ENCODE measurements at places on chromosomes 2 and 18.

- DNase-seq = no peak
Observed at GRCh38 chr18:8299054-8299980, 309.9 kb upstream of the RAB12 start.

- DNase-seq = no peak
Observed at GRCh38 chr2:203394519-203395227, 66.5 kb downstream of the ABI2 start.

GRCh38 chr2:186255823-186256222 is 230.2 kb upstream of the ZC3H15 start:
- DNase-seq = no peak

- no peak for DNase-seq
Observed at GRCh38 chr18:40937386-40937785, 1017.6 kb upstream of the PIK3C3 start.

GRCh38 chr18:23912356-23912755 is 102.2 kb upstream of the TTC39C start:
- DNase-seq = no peak

DNA sequence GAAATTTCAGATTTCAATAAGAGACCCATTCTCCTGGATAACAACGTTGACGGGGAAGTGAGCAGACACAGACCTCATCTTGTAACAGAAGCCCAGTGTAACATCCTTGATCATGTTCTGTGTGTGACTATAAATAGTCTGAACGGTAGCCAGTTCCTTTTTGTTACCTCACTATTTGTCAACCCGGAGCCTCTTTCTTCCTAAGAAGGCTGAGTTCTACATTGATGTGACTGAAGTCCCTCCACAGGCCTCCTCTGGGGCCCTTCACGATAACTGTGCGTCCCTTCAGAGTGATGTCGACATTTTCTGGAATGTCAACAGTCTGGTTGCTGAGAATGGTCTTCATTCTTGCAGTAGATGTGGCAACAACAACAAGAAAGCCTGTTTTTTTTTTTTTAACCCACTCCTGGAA is 6.3 kb upstream of the PLEKHM3 start:
- DNase-seq = no peak

GRCh38 chr18:68445668-68446426 is 269.1 kb downstream of the TMX3 start:
- DNase-seq = no peak

DNA sequence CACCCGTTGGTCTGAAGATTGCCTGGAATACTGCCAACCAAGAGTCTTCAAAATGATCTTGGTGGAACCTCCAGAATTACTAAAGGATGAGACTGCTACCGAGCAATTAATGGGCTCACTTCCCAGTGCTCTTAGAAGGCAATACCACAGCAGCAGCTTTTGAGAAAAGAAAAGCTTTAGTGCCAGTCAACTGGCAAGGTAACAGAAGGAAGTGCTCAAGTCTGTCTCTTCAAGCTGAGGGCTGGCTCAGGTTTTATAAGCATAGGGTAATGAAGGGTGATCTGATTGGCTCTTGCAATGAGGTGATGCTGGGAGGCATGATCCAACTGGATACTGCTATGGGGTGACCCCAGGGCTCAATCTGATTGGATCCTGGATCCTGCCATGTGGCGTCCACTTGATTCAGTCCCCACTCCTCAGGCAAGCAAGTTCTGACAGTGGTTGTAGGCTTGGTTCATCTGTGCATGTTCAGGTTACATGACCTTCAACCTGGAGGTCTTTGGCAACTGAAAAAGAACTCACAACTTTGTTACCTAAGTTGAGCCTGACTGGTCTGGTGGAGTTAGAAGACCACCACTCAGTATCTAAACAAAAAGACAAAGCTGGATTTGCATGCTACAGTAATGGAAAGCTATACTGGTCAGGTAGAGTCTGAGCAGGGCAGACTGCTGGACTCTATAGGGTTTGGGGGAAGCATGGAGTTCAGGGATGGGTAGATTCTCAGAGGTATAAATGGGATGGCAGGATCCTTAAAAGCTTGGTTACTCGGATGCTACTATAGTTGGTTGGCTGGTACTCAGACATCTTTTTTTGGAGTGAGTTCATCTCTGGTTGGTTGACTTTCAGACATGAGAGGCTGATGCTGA is 14.0 kb upstream of the RIF1 start:
- no peak for DNase-seq

GRCh38 chr2:66489436-66489835 is 54.5 kb downstream of the MEIS1 start:
- DNase-seq = no peak

DNA sequence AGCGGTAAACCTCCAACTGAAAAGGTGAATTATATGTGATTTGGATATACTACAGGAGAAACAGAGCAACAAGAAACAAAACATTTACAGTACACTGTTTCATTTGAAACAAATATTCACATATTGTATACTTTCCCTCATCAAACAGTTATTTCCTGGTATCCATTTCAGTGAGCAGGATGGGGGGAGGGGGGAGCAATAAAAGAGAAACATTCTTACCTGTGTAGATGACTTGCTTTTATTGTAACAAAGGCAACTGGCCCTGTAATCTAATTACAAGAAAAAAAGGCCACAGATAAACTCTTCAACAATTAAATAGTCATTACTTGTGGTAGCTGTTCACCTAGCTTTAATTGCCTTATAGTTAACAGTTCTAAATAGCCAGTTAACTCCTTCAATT is 3.9 kb upstream of the PPP1CB start:
- no peak for DNase-seq

- no peak for DNase-seq
Observed at GRCh38 chr2:29844713-29845326, 76.6 kb downstream of the ALK start.

- DNase-seq = no peak
Observed at GRCh38 chr2:150522269-150522668, 34.8 kb upstream of the RND3 start.

GRCh38 chr2:156457523-156458517 is 21.6 kb downstream of the GPD2 start:
- DNase-seq = no peak

DNA sequence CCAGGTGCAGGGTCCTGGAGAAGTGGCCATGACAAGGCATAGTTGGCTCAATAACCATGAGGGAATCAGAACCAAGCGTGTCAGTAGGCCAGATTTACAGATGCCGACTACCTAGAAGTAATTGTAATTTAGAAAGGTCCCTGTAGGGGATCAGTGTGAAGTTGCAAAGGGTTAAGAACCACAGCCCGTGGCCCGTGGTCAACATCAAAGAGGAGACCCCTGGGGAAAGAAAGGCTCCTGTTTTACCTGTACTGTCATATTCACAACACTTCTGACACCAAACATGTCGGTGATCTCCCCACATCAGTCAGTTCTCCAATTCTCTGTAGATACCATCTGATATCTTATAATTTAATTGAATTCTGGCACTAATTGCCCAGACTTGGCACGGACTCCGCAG is 31.0 kb downstream of the SP100 start:
- no peak for DNase-seq
